ENCODE measurements at places on chromosomes 1 and 21.

DNA sequence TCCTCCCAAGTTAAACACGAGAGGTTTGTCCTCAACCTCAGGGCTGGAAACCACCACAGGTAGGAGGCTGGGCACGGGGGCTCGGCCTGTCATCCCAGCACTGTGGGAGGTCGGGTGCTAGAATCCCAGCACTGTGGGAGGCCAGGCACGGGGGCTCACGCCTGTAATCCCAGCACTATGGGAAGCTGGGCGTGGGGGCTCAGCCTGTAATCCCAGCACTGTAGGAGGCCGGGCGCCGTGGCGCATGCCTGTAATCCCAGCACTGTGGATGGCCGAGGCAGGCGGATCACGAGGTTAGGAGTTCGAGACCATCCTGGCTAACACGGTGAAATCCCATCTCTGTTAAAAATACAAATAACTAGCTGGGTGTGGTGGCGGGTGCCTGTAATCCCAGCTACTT is 6.7 kb upstream of the CDK11A start:
- no peak for DNase-seq

- no peak for DNase-seq
Measured at GRCh38 chr1:183842795-183843144, 37.9 kb downstream of the RGL1 start.

DNA sequence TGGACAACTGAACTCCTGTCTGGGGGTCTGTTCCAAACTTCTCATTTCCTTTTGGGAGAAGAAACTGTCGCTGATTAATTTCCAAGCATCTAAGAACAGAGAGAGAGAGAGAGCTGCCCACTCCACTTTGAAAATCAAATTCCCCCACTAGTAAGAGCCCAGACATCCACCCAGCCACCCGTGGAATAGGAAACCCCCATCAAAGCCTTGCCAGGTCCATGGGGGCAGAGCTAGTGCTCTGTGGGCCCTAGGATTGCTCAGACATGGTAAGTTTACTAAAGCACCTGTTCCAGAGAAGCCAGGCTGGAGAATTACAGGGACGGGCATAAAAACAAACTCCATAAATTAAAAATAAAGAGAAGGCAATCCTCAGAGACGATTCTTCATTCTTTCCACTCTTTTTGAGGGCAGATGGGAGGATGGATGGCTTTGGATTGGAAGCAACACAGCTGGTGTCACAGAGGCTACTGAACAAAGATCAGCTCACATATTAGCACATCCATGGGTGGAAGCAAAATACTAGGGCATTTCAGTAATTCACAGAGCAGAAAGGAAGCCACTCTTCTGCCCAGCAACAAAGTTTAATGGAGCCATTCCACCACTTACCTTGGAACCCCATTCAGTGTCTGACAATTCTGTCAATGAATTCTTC is 103.9 kb downstream of the COLGALT2 start:
- no peak for DNase-seq

- no peak for DNase-seq
Measured at GRCh38 chr1:1630965-1631781, 800 bp upstream of the MMP23B start.

- no peak for DNase-seq
Measured at GRCh38 chr1:203742436-203742835, 22.5 kb upstream of the LAX1 start.

DNA sequence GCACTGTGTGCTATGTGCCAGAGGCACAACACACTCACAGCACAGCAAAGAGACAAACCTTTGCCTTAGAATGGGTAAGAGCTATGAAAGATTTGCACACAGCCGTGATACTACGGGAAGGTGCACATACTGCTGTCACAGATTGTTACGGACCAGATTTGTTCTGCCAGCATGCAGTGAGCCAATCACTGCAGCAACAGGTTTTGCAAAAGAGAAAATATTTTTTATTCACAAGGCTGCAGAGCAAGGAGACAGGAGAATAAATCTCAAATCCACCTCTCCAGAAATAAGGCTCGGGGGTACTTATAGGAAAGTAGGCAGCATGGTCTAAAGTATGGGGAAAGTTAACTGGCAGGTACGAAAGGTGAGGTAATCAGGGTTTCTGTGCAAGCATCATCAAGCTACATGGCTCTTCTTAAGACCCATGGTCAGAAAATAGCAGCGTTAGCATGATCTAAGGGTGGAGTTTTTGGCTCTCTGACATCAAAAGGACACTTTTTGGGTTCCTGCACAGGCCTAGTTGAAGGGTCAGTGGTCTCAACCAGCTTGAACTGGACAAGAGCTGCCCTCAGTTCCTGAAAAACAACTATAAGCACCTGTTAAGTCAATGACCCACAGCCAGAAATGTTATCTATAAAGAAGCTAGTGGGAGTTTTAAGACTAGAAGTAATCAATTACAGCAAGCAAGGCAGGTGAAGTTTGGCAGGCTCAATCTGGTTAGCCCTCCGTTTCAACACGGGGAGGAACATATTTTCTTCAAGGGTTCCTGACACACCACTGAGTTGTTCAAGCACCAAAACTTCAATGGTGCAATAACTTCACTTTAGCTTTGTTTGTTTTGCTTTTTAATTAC is 186.0 kb downstream of the SLC35F3 start:
- DNase-seq, result no peak
